ENCODE measurements at places on chromosomes 1 and 21.

- H3K27me3 ChIP-seq: no peaks in the 10 kb centered on the region
- no peak overlapping the region for H3K27ac ChIP-seq
- no peaks in the 10 kb centered on the region for H3K36me3 ChIP-seq
- no peaks in the 10 kb centered on the region for H3K4me1 ChIP-seq
Observed at GRCh38 chr1:167911413-167911812, 2.5 kb downstream of the ADCY10 start.

DNA sequence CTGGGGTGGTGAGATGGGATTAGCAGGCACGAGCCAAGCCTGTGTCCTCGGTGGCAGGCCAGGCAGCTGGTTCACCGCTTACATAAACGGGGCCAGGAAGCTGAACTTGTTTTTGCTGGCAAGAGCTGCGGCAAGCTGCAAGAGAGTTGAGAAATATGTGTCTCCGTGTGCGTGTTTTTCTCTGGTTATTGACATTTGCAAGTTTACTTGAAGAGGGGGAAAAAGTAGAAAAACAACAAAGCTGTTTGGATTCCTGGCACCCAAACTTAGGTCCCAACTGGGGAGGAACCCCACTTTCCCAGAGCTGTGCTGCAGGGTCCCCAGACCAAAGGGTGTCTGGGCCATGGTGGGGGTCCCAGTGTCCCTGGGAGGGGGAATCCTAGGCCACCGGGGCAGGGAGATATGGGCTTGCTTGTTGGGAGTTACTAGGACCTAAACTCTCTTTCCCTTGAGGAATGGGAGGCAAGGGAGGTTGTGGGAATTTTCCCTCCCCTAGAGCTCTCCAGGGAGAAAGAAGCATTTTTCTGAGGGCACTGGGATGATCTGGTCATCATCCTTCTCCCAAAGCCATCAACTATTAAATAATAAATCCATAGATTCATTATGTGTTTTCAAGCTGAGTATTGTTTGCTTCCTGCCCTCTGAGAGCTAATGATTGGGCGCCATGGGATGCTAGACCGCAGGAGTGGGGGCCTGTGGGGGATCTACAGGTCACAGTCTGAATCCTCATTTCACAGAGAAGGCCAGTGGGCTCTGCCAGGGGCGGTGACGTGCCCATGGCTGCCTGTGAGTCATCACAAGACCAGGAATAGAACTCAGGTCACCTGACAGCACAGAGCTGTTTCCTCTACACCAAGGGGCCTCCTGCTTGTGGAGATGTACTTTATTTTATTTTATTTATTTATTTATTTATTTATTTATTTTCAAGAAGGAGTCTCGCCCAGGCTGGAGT, 14.8 kb downstream of the IL6R start:
- peak overlapping the region; percentile 72 for H3K27ac ChIP-seq
- H3K27me3 ChIP-seq: no peaks in the 10 kb centered on the region
- peaks cover 69% of the 10 kb centered on the region for H3K4me1 ChIP-seq

DNA sequence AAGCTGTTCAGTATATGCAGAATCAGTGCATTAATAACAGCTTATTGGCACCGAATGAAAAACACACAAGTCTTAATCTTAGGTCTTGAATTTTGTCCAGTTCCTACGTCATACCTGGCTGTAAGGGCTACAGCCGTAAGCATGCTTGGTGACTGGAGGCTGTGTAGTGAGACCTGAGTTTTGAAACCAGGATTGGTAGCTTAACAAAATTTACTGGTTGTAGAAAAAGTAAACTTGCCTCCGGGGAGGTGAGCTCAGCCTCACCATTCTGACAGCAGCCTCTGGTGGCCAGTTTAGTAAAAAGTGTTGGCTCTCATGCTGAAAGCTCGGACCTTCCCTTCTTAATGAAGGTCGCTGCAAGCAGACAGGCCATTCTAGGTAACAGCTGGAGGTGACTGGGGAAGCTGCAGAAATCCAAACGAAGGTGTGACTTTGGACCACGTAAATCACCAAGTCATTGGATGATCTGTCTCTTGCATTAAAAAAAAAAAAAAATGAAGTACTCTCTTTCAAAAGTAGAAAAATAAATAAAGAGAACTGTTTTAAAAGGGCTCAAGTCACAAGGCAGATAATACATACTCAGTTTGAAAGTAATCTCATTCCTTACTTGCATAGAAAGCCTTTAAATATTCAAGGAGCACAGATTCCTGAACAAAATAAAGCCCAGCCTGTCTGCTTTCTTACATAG, 48.9 kb downstream of the HLCS start:
- no peaks in the 10 kb centered on the region for H3K36me3 ChIP-seq
- DNase-seq: no peak
- no peak overlapping the region for H3K4me3 ChIP-seq
- H3K4me1 ChIP-seq: no peaks in the 10 kb centered on the region
- no peaks in the 10 kb centered on the region for H3K27me3 ChIP-seq

GRCh38 chr1:150259758-150260669, 2.4 kb downstream of the CA14 start:
- H3K27ac ChIP-seq: no peak overlapping the region
- H3K4me1 ChIP-seq: peaks cover 5% of the 10 kb centered on the region
- no peak overlapping the region for H3K4me3 ChIP-seq
- peaks cover 8% of the 10 kb centered on the region for H3K36me3 ChIP-seq

DNA sequence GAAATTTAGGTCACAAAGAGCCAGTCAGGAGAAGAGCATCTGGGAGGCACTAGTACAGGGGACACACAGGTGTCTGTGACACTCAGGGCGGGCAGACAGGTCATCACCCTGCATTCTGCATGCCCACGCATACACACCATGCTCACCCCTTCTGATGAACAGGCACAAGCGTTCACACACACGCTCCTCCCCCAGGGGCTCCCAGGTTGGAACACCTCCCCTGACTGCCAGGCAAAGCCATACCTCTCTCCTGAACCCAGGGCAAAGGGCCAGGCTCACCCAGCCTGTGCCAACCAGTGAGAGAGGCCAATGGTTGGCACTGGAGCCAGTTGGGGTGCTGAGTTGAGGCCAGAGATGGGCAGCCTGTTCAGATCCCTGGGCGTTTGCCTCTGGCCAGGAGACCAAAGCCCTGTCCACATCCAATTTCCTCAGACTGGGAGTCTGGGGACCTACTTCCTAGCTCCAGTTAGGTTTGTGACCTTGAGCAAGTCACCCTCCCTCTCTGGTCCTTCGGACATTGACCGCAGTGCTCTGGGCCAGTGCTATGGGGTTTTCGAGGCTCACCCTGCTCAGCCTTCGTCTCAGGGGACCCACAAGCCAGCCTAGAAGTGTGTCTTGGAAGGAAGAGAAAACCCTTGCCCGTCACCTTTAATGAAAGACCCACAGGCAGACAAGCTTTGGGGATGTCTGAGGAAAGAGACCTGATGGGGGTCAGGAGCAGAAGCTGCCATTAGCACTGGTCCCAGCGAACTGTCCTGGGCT, 5.8 kb upstream of the LAD1 start:
- no peak for DNase-seq
- H3K4me1 ChIP-seq: peaks cover 2% of the 10 kb centered on the region
- H3K36me3 ChIP-seq: no peaks in the 10 kb centered on the region
- no peak overlapping the region for H3K27ac ChIP-seq
- no peak overlapping the region for H3K4me3 ChIP-seq
- peaks cover 8% of the 10 kb centered on the region for H3K27me3 ChIP-seq

Data from effector memory CD4-positive, alpha-beta T cell (primary cell).